ENCODE measurements at places on chromosomes 6 and 20. TPM values are rescaled to one million over a fixed set of nuclear protein-coding genes. Genes with fewer than 3 reads are reported as not detected.

DNA sequence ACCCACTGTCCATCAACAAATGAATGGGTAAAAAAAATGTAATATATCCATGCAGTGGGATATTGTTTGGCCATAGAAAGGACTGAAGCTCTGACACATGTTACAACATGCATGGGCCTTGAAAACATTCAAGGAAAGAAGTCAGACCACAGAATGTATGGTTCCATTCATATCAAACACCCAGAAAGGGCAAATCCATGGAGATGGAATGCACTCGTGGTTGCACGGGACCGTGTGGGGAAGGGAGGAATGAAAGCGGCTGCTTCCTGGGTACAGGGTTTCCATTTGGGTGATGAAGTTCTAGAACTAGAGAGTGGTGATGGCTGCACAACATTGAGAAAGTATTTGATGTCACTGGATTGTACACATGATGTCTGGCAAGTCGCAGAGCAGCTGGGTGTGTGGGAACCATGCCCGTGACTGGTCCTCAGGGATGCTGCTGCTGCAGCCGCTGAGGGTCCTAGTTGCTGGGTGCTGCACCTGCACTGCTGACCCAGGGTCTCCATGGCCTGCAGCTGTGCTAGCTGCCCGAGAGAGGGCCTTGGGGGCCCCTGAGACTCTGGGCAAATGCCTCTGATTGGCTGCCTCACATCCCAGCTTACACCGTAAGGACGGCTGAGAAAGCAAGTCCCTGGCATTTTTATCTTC is 220.3 kb downstream of the NRN1 start:
- DNase-seq: no peak
- no peaks in the 10 kb centered on the region for H3K27me3 ChIP-seq
- H3K27ac ChIP-seq: no peak overlapping the region
- peaks cover 13% of the 10 kb centered on the region for H3K4me1 ChIP-seq

DNA sequence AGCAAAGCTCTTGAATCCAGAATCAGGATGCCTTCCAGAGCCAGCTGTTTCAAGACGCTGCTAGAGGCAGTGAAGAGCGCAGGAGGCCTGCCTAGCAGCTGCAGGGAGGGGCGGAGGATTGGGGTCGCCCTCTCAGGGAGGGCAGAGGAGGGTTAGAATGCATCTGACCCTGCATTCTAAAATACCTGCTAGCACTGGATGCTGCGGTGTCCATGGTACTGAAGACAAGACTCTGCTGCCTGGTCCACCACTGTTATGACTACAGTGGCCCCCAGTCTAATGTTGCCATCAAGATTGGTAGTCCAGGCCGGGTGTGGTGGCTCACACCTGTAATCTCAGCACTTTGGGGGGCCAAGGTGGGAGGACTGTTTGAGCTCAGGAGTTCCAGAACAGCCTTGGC is 193.7 kb upstream of the PROKR2 start:
- H3K27ac ChIP-seq: no peak overlapping the region
- no peaks in the 10 kb centered on the region for H3K27me3 ChIP-seq
- no peak for DNase-seq
- H3K4me1 ChIP-seq: no peaks in the 10 kb centered on the region

GRCh38 chr6:17971128-17972073 is 16.0 kb downstream of the KIF13A start:
- H3K4me1 ChIP-seq: no peaks in the 10 kb centered on the region
- DNase-seq: no peak
- H3K27me3 ChIP-seq: no peaks in the 10 kb centered on the region
- no peak overlapping the region for H3K4me3 ChIP-seq
- no peaks in the 10 kb centered on the region for H3K36me3 ChIP-seq

- no peaks in the 10 kb centered on the region for H3K36me3 ChIP-seq
- no peak overlapping the region for H3K27ac ChIP-seq
- no peaks in the 10 kb centered on the region for H3K27me3 ChIP-seq
- no peak for DNase-seq
- H3K4me3 ChIP-seq: no peak overlapping the region
- H3K4me1 ChIP-seq: no peaks in the 10 kb centered on the region
These were observed 322.1 kb downstream of the RNGTT start for GRCh38 chr6:88641178-88641903.

DNA sequence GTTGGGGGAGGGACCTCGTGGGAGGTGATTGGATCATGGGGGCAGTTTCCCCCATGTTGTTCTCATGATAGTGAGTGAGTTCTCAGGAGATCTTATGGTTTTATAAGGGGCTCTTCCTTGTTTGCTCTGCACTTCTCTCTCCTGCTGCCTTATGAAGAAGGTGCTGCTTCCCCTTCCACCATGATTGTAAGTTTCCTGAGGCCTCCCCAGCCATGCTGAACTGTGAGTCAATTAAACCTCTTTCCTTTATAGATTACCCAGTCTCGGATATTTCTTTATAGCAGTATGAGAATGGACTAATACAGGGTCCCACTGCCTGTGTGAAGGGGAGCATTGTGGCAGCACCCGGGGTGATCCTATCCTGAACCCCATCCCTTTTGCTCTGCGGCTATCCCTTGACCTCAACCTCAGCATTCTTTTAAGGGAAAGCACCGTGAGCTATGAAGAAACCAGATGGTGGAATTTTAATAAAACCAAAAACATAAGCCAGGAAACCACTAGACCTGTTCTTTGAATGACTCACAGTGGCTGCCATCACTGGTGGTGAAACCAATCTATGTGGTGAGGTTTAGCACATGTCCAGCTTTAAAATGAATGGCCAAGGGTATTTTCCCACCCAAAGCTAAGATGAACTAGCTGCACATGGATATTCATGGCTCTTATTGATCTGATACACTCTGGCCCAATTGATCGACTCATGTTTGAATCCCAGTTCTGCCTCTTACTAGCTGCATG is 62.2 kb downstream of the ZDHHC14 start:
- no peak overlapping the region for H3K27ac ChIP-seq
- no peaks in the 10 kb centered on the region for H3K27me3 ChIP-seq
- no peaks in the 10 kb centered on the region for H3K36me3 ChIP-seq
- H3K4me1 ChIP-seq: no peaks in the 10 kb centered on the region
- no peak overlapping the region for H3K4me3 ChIP-seq

The PAK5 gene
- total RNA-seq: not detected

DNA sequence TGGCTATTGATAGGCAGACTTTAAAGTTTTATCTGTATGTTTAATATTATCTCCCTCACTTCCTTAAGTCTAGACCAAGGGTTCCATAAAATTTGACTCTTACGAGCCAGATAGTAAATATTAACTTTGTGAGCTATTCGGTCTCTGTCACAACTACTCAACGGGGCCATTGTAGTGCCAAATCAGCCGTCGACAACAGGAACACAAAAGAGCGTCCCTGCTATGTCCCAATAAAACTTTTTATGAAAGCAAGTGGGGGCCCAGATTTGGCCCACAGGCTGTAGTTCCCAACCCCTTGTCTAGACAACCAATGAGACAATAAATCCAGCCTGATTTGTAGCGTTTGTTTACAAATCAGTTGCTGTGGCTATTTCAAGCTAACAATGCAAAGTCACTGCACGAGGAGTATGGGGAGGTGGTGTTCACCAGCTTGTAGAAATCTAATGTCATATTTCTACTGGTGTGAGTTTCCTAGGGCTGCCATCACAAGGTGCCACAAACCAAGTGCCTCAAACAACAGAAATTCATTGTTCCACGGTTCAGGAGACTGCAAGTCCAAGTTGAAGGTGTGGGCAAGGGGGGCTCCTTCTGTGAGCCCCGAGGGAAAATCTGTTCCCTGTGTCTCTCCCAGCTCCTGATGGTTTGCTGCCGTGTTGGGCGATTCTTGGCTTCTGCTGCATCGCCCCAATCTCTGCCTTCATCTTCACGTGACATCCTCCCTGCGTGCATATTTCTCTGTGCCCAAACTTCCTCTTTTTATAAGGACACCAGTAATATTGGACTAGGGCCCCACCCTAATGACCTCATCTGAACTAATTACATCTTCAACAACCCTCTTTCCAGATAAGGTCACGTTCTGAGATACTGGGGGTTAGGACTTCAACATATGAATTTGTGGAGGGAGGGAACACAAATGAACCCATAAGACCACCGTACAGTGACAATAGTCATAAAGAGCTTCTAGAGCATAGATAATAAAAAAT is 356.0 kb upstream of the JARID2 start:
- no peaks in the 10 kb centered on the region for H3K36me3 ChIP-seq
- H3K4me3 ChIP-seq: no peak overlapping the region
- H3K4me1 ChIP-seq: no peaks in the 10 kb centered on the region
- H3K27ac ChIP-seq: no peak overlapping the region
- no peak for DNase-seq

GRCh38 chr6:158402184-158402583 is 89.9 kb downstream of the TULP4 start:
- H3K4me3 ChIP-seq: no peak overlapping the region
- H3K27ac ChIP-seq: no peak overlapping the region
- no peaks in the 10 kb centered on the region for H3K36me3 ChIP-seq
- no peaks in the 10 kb centered on the region for H3K27me3 ChIP-seq

The GSTA3 gene
- total RNA-seq: not detected

The PRKN gene
- total RNA-seq: 0.22 TPM

The RGS17 gene
- 0.02 TPM for total RNA-seq

- no peak for DNase-seq
- no peaks in the 10 kb centered on the region for H3K4me1 ChIP-seq
- no peaks in the 10 kb centered on the region for H3K36me3 ChIP-seq
- no peak overlapping the region for H3K4me3 ChIP-seq
- H3K27me3 ChIP-seq: no peaks in the 10 kb centered on the region
These were observed 12.4 kb downstream of the GRM1 start for GRCh38 chr6:146041282-146041681.

The CAPN11 gene
- total RNA-seq: not detected

DNA sequence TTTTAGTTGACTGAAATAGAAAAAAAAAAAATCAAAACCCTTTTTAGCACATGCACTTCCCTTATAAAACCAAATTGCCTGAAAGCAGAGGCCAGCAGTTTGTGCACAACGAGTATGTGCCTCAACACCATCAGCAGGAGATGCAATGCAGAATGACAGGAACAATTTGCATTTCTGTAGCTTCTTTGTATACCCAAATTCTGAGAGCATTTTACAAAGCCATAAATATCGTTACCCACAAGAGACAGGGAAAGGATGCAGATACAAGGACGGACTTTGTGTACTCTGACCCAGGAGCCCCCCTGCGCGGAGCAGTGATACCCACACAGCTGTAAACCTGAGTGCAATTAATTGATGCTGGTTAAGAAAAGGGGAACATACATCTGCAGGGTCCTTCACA is 285.6 kb downstream of the PRKN start:
- H3K36me3 ChIP-seq: no peaks in the 10 kb centered on the region
- no peak for DNase-seq
- H3K4me1 ChIP-seq: no peaks in the 10 kb centered on the region
- no peaks in the 10 kb centered on the region for H3K27me3 ChIP-seq
- no peak overlapping the region for H3K4me3 ChIP-seq
- H3K27ac ChIP-seq: no peak overlapping the region

Data from CD8-positive, alpha-beta memory T cell (primary cell).